ENCODE measurements at places on chromosomes 1 and 21.

- no peak for DNase-seq
Observed at GRCh38 chr1:56934430-56935060, 31.3 kb downstream of the C8B start.

DNA sequence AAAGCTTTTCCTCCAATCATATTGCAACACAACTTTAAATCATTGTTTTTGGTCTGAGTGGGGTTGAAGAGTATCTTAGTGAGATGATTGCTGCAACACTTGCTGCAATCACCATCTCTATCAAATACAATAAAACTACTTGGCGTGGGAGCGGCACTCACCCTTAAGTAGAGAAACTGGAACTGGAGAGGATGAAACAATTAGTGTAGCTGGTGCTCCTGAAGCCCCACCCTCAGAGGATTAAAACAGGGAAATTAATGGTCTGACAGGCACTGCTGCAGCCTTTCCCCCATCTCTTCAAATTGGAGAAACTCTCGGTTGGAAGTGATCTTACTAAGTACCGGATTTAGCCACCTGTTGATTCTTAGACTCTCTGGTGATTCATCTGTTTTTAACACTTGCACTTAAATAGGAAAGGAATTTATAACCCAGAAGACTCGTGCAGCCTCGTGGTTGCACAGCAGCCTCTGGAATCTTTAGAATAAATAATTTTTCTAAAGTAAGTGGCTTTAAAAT lies 80.5 kb upstream of the KIF26B start:
- DNase-seq: no peak

- DNase-seq: no peak
Observed at GRCh38 chr1:198906739-198907422, 268.0 kb downstream of the PTPRC start.

- DNase-seq: no peak
Observed at GRCh38 chr1:67792741-67793458, 40.4 kb downstream of the GNG12 start.

GRCh38 chr1:211697356-211697755 lies 21.9 kb upstream of the NEK2 start:
- DNase-seq: no peak

DNA sequence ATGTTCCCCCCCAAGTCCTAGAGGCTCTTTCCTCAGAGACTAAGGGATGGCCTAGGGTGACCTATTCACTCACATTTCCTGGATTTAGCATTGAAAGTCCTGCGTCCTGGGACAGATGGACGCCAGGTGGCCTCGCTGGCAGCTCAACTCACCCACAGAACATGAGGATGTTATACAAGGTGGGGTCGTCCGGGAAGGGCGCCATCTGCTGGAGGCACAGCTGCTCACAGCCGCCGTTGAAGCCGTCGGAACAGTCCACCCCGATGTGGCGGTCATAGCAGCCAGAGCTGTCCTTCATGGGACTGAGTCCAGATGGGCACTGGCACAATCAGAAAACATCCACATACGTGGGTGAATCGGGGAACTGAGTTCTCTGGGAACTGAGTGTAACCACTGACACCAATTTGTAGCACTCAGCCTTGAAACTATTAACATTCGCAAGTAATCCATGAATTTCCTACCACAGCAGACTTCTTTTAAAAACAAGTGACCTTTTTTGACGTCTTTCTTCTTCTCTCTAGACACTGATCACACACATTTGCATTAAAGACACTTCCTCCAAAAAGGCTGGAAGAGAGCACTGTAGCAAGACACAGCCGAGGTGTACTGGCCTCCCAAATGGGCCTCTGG lies 215.4 kb downstream of the ASTN1 start:
- DNase-seq: peak; percentile 4

DNA sequence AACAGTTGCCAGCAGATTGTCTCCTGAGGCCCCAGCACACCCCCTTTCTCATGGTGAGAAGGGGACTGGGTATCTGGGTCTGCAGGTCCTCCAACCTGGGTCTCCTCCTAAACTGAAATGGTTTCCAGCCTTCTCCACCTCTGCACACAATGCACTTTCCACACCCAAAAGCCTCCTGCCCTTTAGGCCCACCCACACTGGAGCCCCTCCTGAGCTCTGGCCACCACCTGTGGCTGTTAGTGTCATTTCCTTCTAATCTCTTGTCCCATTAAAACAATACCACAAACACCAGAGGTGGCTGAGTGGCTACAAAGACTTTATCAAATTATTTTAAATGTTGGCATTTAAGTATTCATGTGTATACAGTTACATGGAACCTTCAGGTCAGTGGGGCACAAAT lies 11.5 kb downstream of the GPR3 start:
- no peak for DNase-seq

- DNase-seq: no peak
Observed at GRCh38 chr1:66730462-66730861, 21.8 kb upstream of the DYNLT5 start.

DNA sequence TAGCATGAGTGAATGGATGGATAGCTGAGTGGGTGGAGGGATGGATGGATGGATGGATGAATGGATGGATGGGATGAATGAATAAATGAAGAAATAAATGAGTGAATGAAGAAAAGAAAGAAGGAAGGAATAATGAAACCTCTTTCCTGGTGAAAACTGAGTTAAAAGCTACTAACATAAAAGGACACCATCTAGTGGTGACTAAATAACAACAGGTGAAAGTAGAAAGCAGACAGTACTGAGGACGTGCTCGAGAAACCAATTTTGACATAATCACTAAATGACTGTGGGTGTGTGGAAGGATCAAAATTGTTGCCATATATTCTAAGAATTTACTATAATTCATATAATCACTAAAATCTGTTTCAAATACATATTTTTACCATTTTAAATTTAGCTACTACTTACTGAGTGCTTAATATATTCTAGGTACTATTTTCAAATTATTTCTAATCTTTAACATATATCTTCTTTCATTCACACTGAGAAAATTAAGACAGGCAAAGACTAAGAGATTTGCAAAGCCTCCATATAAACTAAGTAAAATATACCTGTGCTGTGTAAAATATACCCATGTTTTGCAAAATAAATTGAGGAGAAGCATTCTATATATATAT lies 522.9 kb downstream of the LRRIQ3 start:
- DNase-seq: no peak

DNA sequence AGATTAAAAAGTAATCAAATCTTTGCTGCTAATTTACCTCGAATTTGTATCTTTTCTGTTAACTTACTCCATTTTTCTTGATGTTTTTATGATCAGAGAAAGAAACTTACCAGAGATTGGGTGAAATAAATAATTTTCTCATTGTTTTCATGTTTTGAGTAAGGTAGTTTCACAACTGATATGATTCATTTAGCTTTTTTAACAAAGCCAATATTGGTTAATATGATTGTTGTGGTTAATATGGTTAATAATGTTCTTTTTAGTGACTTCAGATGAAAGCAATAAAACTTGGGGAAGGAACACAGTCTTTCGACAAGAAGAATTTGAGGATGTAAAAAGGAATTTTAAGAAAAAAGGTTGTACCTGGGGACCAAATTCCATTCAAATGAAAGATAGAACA lies 48.1 kb downstream of the MAP3K21 start:
- DNase-seq: no peak

DNA sequence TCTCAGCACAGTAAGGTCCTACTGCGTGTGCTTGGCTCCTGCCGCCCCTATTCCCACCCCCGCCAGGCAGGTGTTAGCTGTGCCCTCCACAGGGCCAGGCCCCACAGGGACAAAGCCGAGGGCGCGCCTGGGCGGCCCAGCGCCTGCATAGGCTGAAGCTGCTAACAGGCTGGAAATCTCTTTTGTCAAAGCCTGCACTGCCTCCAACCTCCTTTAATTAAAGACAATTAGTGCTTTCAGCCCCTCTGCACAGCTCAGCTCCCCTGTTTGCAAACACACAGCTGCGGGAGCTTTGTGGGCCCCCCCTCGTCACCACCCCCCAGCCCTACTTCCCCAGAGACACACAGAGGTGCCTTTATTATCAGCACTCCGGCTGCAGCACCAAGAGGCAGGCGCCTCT lies 95.9 kb downstream of the EPHB2 start:
- DNase-seq: no peak

- peak; percentile 78 for DNase-seq
Observed at GRCh38 chr1:243447347-243447746, 191.5 kb downstream of the SDCCAG8 start.

DNA sequence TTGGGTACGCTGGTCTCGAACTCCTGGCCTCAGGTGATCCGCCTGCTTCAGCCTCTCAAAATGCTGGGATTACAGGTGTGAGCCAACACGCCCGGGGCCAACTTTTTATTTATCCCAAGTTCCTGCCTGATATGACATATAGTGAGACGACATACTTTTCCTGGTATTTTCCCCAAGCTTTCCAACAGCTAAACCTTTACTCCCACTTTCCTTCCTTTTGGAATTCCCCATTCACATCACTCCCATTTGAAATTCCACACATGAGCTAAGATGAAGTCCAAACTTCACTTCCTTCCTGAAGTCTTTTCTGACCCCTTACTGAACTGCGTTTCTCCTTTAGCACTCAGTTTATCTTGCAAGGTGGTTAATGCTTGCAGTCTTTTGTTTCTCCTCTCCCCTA lies 64.1 kb downstream of the S1PR1 start:
- no peak for DNase-seq

DNA sequence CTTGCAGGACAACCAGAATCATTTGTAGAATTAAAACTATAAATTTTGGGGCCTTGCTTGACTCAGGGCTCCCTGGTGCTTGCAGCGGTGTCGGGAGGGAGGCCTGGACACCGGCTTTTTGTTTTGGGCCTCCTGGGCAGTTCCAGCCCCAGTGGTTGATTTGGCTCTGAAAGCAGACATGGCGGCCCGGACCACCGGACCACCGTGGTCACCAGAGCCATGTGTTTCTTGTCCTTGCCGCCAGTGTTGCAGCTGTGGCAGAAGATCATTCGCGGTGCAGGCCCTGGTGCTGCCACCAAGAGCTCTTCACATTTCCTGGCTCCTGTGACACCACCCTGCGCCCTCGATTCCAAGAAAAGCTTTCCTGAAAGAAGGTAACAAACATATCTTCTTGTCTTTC lies 484.8 kb downstream of the BRINP3 start:
- DNase-seq: no peak

GRCh38 chr21:37413553-37414291 lies 47.1 kb downstream of the DYRK1A start:
- DNase-seq: no peak

DNA sequence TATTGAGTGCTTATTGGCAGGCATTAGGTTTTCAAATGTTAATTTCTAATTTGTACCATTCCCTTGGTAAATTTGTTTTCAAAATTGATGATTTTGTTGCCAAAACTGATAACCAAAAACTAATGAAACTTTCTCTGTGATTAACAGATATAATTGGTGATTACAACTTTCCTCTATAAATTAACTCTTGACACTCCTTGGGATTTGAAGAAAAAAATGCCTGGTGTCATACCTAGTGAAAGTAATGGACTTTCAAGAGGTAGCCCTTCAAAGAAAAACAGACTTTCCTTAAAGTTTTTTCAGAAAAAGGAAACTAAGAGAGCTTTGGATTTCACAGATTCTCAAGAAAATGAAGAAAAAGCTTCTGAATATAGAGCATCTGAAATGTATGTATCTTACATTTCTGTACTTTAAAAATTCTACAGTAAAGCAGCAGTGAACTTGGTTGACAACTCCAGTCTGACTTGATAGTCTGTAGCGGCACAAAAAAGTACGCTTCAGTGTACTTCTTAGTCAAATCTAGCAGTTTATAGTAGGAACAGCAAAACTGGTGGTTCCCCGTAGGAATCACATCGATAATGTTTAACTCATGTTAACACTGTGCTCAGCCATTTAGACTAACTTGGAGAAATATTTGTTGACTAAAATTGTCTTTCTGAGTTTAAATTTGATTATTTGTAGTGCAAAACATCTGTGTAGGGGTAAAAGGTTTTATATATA lies 3.0 kb downstream of the USP1 start:
- no peak for DNase-seq

- no peak for DNase-seq
Observed at GRCh38 chr1:211900441-211900840, 69.9 kb upstream of the LPGAT1 start.

- DNase-seq: no peak
Observed at GRCh38 chr1:209901211-209901610, 36.8 kb upstream of the SYT14 start.

DNA sequence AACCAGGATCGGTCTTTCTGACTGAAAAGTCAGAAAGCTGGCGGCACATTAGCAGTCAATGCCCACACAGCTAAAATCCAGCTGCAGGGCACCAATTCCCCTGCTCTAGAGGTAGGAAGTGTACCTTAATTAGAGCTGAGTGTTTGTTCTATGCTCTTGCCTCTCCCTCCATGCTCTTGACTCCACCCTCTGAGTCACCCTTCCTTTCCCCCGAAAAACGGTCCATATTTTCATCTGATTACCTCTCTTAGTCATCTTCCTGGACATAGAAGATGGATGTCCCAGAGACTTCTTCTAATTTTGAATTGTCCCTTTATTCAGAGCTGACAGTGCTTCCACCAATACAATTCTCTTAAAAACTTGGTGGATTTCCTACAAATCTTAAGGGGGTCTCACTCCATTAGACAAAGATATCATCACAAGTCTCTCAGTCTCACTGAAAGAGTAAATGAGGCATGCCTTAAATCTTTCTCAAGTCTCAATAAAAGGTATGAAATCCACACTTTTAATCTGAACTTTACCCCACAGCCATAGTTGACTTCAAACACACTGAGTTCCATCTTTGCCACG lies 44.1 kb upstream of the SLC19A1 start:
- no peak for DNase-seq

DNA sequence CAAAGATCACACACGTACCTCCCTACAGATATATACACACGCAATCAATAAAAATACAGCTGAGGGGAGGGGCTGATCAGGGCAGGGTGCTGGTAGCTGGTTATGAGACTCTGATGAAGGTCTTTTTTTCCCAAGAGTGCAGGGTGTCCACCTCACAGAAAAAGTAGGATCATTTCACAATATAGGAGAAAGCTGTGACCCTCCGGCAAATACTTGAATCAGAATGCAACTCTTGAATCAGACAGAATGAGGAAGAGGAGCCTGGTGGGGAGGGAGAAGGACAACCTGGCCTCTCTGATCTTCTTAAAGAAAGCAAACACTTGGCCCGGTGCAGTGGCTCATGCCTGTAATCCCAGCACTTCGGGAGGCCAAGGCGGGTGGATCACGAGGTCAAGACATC lies 269.3 kb downstream of the PCP4 start:
- no peak for DNase-seq

- no peak for DNase-seq
Observed at GRCh38 chr1:30273021-30273325, 450.4 kb downstream of the MATN1 start.

GRCh38 chr1:213250041-213250440 lies 199.0 kb downstream of the RPS6KC1 start:
- DNase-seq: no peak

- DNase-seq: no peak
Observed at GRCh38 chr1:104238991-104239390, 489.3 kb downstream of the AMY1C start.

DNA sequence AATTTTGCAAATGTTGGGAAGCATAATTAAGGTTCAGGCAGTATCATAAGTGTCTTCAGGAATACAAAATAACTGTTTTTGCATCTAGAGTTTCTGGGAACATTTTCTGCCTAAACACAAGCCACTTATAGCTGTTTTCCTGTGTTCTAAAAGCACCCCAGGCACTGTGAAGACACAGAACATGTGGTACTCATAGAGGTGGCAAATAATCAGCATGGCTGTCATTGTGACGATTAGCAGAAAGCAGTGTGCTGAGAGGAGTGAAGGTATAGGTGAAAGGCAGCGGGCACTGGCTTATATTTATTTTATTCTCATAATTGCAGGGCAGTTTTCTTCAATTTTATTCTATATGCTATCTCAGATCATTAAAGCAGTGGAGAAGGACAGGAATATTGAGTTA lies 119.6 kb downstream of the LRRC53 start:
- DNase-seq: no peak

- DNase-seq: no peak
Observed at GRCh38 chr21:32499249-32500055, 85.9 kb downstream of the TCP10L start.

All from hematopoietic multipotent progenitor cell treated with erythropoietin and hydrocortisone succinate and interleukin-3 and kit ligand, for 17 days (in vitro differentiated cells).